ENCODE measurements at places on chromosomes 12 and 14.

- DNase-seq, result no peak
Observed at GRCh38 chr14:82661258-82661657, 1127.6 kb upstream of the SEL1L start.

- DNase-seq, result no peak
Observed at GRCh38 chr12:74424778-74425177, 112.9 kb upstream of the ATXN7L3B start.

DNA sequence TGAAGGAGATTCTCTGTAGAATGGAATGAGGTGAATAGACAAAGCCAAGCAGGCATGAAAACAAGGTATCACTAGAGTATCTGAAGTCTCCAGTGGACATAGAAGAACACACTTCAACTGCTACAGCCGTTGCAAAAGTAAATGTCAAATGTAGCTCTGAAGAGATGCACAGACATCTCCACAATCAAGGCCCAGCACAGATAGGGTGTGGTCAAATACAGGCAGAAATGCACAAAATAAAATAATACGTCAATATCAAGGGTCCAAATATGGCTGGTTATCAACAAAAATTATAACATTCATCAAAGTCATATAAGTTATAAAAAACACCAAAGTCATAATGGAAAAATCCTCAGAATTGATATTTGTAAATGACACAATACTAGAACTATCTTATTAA lies 1107.3 kb downstream of the TMEM121 start:
- no peak for DNase-seq

- DNase-seq, result no peak
Observed at GRCh38 chr12:91367234-91367849, 184.7 kb upstream of the DCN start.

- DNase-seq, result no peak
Observed at GRCh38 chr14:33347796-33348195, 409.1 kb downstream of the NPAS3 start.

GRCh38 chr12:88756153-88756552 lies 175.9 kb upstream of the KITLG start:
- DNase-seq, result no peak

DNA sequence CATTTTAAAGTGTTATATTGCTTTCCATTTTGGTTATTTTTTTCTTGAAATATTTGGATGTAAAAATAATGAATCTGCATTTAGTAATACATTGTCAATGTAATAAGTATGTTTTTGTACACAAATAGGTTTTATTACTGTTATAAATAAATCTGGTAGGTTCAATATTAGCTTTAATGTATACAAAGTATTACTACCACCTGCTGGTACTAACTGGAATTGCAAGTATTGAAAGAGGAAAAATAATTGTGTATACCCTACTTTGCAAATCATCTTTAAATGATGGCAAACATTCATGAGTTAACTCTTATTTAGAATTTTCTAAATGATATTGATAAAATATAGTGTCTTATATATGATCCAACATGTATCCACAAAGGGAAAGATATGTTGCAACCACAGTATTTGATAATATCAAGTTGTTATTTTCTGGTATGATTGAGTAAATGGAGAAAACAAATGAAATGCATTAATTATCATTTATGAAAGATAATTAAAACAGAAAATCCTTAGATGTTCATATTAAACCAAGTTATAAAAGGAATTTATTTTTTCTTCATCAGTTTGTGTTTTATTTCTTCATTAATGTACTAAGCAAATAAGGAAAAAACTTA lies 3.2 kb downstream of the OR4K2 start:
- DNase-seq, result peak; percentile 4

DNA sequence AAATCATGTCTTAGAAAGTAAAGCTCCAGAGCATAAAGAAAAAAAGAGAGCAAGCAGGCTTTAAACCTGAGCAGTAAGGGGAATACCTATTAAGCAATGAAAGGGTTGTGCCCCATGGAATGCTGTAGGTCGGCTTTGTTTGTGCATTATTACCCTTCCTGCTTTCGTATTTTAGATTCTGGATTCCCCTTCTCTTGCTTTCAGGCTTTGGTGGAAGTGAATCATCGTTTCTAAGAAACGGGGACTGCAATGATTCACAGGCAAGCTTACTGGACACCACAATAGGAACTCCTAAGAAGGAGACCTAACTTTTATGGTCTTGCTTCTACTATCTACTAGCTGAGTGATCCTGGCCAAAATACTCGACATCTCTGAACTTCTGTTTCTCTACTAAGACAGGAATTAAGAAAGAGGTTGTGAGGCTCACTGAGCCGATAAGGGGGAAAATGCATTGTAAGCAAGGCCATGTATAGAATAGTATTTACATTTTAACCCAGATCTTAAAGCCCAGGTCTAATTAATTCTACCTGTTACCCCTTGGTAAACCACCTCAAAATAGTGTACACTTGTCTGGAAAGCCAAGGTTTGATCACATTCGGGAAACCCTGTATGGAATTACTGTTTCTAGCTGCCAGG lies 1.2 kb upstream of the BMAL2 start:
- DNase-seq, result no peak

DNA sequence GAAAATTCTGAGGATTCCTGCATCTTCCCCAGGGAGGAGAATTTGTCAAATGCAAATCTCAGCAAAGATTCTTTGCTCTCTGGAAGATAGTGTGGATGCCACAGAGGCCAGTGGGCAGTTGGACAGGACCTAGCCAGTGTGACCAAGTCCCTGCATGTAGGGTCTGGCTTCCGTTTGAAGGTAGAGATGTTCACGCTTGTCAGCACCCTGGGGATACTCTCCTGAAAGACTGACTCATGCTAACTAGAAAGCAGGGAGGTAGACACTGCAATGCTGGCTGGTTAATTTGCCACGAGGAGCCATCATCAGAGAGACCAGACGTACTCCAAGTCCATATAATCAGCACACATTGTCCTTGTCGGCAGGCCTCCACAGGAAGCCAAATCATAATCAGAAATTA lies 130.1 kb downstream of the SAMD4A start:
- DNase-seq, result no peak

- DNase-seq, result no peak
Observed at GRCh38 chr12:25767606-25768005, 190.9 kb upstream of the RASSF8 start.

GRCh38 chr12:91883811-91884210 lies 261.8 kb downstream of the BTG1 start:
- no peak for DNase-seq

GRCh38 chr12:104357421-104357952 lies 53.9 kb downstream of the EID3 start:
- DNase-seq, result no peak

- no peak for DNase-seq
Observed at GRCh38 chr14:39452680-39453079, 20.4 kb upstream of the FBXO33 start.

DNA sequence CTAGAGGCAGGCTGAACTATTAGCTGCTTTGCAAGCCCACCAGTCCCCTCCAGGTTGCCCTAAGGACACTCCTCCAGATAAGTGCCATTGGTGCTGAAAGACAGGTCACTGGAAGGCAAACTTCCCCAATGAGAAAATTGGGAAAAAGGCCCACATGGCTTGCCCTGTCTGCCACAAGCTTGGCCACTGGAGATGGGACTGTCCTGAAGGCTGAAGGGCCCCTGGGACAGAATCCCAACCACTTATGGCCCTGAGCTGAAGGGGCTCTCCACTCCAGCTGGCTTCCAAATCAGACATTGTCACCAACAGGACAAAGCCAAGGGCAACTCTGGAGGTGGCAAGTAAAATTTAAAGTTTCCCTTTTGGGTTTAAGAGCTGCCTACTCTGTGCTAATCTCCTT lies 12.2 kb upstream of the DHRS2 start:
- no peak for DNase-seq

DNA sequence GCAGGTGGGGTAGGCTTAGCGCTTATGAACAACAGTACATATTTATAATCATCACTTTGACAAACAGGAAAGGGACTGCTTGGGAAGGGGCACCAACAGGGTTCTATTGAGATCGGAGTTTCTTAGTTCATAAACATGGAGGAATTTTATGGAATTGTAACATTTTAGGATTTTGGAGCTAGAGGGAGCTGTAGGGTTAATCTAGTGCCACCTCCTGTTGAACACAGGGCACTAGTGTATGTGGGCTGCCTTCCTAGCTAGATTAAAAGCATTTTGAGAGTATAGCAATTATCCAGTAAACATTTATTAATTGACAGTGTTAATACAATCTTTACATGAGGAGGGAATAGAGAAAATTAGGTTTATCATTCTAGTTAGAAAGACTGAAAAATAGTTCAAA lies 23.1 kb upstream of the TBC1D30 start:
- DNase-seq, result no peak

GRCh38 chr12:78799649-78800048 lies 64.9 kb upstream of the SYT1 start:
- DNase-seq, result no peak

- no peak for DNase-seq
Observed at GRCh38 chr12:77696183-77696582, 134.5 kb upstream of the NAV3 start.

GRCh38 chr12:78316136-78316535 lies 485.4 kb downstream of the NAV3 start:
- no peak for DNase-seq

GRCh38 chr12:27539191-27539631 lies 15.2 kb downstream of the PPFIBP1 start:
- no peak for DNase-seq

DNA sequence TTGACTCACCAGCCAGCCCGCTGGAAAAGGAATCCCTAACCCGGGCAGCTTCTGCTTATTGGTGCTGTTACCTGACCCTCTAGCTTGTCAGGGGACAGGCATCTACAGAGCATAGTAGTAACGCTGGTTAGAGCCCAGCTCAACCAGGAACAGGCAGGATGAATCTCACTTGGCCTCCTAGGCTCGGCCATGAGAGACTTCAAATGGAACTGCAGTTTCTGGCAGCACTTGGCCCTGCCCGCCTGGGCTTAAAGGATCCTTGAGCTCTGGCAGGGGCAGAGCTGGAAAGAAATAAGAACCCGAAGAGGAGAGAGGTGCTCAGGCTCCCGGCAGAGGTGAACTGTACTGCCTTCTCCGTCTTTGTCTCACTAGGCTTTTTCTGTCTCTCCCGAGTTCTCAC lies 2.3 kb upstream of the LHX5 start:
- no peak for DNase-seq

DNA sequence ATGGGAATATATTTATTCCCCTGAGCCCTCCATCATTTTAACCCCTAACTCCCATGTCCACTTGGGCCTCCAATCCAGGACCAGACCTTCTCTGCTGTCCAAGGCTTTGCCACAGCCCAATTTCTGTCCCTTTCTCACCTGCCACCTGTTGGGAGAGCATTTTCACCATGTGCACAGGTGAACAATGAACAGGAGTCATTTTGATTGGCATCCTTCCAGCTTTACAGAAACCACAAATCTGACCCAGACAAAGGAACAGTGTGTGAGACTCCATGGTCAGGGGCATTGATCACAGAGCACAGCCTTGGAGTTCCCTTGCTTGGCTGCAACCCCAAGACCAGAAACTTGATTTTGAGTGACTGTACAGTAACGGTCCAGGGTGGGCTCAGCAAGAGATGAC lies 91.9 kb downstream of the CRACR2A start:
- no peak for DNase-seq

- DNase-seq, result no peak
Observed at GRCh38 chr12:12331896-12332295, 18.1 kb downstream of the MANSC1 start.

DNA sequence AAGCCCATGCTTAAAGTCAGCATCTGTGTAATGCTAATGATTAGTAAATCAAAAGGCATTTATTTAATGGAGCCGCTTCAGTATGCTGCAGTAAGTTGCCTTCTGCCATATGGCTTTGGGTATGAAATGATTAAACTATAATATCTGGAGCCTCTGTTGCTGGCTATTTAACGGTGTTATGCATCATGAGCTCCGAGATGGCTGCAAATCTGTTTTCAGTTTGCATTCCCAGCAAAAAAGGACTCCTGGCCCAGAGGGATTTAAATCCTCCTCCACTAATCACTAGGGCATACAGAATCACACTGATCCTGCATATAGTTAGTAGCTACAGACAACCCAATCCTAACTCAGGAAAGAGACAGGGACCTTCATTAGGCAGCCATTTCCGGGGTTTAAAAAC lies 171.5 kb upstream of the EEA1 start:
- DNase-seq, result no peak

- no peak for DNase-seq
Observed at GRCh38 chr12:12157424-12157823, 86.7 kb downstream of the BCL2L14 start.

GRCh38 chr14:21965042-21965441 lies 291.4 kb upstream of the OR4E1 start:
- peak; percentile 63 for DNase-seq
